ENCODE measurements at places on chromosomes 13 and 19.

DNA sequence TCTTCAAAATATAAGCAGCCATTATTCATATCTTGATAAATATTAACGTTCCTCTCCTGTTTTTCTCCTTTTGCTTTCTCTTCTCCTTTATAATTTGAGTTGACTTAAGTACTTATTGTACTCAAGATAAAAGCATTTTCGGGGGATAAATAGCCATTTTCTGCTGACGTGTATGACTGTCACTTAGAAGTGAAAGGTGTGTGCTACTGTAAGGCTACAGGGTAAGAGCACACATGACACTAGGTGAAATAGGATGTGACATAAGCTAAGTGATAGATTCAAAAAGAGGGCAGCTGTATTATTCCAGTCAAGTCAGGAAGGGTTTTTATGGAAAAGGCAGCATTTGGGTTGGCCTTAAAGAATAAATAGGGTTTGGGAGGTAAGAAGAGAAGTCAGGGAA is 128.5 kb downstream of the GPC6 start:
- DNase-seq: no peak

GRCh38 chr13:100254002-100254401 is 165.1 kb downstream of the PCCA start:
- DNase-seq: no peak

GRCh38 chr13:111252446-111253364 is 67.7 kb upstream of the TEX29 start:
- DNase-seq: no peak

DNA sequence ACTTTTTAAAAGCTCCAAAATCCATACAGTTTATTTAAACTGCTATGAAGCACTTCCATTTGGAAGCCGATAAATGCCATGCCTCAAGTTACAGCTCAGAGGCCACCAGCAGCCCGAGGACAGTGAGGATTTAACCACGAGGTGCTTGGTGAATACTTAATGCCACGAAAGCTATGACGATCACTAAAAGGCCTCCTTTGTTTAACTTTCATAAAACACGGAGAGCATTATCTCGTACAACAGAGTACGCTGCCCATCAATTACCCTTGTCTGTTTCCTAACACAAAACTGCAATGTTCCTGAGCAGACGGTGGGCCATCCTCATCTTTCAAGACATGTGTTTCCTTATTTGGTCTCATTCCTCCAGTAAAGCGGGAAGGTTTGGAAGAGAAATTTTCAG is 58.4 kb downstream of the PEPD start:
- peak; percentile 23 for DNase-seq

- no peak for DNase-seq
Measured at GRCh38 chr19:2616741-2617392, 85.6 kb downstream of the GNG7 start.

DNA sequence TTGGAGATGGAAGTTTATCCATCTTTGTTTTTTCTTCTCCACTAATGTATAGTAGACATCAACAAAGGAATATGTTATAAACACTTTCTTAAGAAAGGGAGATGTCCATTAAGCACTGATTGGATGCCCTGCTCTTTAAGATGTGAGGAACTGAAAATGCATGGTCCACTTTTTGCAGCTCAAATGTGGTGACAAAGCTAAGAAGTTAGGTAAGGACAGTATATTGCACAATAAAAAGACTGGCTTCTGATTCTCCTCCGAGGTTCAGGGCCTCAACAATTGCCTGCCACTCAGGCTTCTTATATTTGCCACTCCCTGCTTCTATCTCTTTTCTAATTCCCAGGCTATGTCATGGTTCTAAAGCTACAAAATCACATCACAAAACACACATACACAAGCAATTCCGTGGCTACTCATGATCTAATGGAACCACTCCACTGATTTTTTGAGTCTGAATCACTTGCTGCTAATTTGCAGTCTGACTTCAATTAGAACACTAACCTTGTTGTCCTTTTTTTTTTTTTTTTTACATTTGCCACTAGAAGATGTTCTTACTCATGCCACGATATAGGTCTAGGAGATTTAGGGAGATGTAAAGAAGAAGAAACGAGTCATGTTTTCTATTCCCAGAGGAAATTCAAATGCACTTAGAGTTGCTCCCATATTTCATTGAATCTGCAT is 29.6 kb upstream of the TNFSF11 start:
- no peak for DNase-seq

DNA sequence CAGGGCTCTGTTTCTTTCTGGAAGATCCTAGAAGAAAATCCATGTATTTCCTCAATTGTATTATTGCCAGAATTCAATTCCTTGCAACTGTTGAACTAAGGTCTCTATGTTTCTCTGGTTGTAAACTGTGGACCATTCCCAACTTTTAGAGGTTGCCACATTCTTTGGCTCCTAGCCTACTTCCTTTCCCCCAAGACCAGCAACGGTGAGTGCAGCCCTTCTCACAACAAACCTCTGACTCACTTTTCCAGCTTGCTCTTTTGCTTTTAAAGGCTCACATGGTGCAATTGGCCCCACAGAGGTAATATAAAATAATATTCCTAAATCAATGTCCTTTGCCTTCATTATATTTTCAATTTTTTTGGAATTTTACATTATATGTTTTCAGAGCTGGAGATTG is 371.3 kb downstream of the SLITRK5 start:
- DNase-seq: peak; percentile 76

- DNase-seq: peak; percentile 73
Measured at GRCh38 chr19:18672606-18673337, 10.7 kb upstream of the CRTC1 start.

- DNase-seq: no peak
Measured at GRCh38 chr13:114320065-114320464, 5.8 kb downstream of the CHAMP1 start.

DNA sequence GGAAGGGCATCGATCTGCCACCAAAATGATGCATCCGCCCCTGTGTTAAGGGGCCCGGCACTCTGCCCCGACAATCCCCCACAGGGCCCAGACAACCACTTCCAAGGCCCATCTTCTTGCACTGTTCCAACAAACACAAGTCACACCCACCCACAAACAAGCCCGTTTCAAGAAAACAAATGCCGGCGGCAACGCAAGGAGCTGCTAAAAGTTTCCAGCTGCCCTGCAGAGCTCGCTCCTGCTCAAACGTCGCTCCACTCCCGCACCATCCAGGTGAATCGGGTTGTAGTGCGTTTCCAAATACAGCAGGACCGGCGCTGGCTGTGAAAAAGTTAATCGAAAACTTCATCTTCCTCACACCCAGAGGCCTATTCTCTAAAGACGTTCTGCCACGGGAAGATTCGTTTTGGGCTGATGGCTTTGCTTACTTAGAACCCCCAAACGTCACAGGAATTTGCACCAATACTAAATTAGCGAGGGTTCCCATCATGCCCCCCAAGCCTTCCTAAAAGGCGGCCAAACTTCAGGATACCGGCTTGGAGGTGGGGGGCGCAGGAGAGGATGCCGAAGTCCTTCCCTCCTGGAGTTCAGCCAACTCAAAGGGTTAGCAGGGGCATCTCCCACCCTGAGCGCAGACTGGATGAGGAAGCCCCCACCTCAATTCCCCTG is 107.4 kb upstream of the DOCK9 start:
- peak; percentile 21 for DNase-seq

DNA sequence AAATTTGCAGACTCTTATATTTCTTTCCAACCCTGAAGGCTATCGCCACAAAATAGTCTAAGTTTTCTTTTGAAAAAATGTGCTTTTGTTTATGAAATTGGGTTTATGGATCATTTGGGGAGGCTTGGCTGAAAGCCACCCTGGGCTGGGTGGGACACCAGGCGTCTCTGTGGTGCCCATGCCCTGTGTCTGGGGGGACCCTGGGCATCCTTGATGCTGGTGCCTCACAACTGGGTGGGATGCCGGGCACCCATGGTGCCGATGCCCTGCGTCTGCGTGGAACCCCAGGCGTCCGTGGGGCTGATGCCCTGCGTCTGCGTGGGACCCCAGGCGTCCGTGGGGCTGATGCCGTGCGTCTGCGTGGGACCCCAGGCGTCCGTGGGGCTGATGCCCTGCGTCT is 105.0 kb downstream of the RAB20 start:
- DNase-seq: no peak

DNA sequence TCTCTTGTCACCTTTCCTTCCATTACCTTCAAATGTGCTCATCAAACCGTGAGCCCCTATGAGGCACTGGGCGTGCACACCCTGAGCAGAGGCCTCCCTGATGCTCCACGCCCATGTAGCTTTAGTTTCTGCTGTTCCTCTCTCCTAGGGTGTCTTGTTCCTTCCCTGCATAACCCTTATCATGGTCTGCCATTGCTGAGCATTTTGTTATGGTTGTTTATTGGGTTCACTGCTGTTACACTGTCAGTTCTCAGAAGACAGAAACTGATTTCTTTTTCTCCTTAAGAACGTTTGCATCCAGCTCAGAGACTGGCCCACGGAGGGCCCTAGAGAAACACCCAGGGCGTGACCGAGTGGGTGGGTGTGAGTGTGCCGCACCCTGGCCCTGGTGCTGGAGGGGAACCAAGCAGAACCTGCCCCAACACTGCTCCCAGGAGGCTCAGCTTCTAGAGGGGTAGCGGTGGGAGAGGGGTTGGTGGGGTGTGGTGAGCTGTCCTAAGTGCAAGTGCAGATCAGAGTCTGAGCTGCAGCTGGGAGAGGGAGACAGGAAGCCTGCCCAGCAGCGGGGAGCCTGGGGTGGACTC is 61.4 kb upstream of the URI1 start:
- no peak for DNase-seq

DNA sequence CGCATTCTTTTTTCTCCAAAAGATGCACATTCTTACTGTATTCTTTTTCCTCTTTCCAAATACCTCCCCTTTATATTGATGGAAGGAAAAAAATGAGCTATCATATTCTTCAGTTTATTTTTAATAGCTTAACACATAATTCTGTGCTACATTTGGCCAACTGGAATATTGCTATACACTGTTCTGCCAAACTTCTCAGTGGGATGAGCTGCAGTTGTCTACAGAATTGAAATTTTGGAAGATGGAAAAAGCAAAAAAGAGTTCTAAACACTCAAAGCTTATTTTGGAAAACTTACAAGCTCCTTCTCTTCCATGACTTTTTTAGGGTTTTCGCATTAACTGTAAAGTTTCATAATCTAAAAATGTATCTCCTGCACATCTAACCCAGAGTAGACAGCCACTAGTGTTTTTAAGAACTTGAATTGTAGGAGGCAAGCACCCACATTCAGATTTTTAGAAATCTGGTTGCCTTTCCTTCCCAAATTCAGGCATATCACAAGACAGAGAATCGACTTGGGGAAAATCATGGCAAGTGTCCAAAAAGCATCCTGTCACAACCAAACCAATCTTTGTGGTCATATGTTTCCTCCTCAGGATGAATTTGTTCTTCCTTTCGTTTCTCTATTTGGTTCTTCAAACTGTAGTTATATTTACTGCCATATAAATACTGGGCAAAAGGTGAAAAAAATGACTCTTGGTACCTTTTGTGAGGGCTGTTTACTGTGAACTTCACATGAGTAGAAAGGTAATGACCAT is 111.4 kb upstream of the FRY start:
- DNase-seq: no peak

DNA sequence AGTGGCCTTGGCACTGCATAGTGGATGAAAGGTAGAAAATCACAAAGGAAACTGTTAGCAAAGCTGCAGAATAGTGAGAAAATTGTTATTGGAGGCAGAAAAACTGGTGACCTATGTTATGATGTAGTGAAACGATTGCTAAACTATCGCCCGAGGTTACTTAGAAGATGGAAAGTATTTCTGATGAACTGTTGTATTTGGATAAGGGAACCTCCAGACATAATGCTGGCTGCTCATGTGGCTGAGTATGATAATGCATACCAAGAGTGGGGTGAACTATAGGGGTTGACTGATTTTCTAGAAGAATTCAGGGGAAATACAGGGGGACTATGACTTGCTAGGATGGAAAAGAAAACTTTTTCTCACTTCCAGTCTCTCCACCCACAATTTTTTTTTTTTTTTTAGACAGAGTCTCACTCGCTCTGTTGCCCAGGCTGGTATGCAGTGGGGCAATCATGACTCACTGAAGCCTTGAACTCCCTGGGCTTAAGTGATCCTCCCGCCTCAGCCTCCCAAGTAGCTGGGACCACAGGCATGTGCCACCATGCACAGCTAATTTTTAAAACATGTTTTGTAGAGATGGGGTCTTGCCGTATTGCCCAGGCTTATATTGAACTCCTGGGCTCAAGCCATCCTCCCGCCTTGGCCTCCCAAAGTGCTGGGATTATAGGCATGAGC is 4.4 kb upstream of the EID2 start:
- DNase-seq: peak; percentile 13

- DNase-seq: no peak
Measured at GRCh38 chr13:108927615-108928014, 298.2 kb downstream of the MYO16 start.

GRCh38 chr13:60467098-60467497 is 70.1 kb downstream of the TDRD3 start:
- no peak for DNase-seq

- peak; percentile 88 for DNase-seq
Measured at GRCh38 chr13:30125422-30126073, 181.8 kb downstream of the KATNAL1 start.

DNA sequence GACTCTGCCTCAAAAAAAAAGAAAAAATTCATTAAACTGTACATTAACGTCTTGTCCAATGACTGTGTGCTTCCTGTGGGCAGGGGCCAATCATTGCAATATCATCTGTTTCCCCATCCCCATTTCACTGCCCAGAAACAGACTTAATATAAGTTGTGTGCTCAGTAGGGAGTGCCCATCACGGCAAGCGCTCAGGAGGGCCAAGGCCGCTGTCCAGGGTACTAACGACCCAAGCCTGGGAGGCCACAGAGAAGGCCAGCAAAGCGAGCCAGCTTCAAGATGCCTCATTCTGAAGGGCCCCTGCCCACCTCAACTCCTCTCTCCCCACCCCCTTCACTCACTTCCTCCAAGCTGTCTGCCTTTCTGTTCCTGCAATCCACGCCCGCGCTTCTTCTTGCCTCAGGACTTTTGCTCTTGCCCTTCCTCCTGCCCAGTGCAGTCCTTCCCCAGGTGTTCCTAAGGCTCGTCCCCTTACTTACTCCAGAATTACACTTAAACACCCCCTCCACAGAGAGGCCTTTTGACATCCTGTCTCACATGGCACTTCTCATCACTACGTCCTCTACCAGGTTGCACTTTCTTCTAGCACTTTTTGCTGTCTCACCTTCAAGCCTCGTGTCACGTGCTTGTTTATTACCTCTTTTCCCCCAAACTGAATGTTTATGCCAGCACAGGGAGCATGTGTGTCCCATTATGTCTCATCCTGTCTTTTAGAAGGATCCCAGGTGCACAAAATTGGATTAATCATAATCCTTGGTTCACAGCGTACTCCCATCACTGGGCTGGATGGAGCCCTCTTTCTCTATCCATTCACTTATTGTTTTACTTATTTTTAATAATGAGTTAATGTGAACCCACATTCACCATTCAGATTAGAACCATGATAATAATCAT is 11.3 kb upstream of the POU2F2 start:
- peak; percentile 72 for DNase-seq

GRCh38 chr13:25179011-25179410 is 6.9 kb upstream of the AMER2 start:
- DNase-seq: no peak

- no peak for DNase-seq
Measured at GRCh38 chr13:91304741-91305140, 42.7 kb upstream of the MIR17HG start.

- peak; percentile 46 for DNase-seq
Measured at GRCh38 chr19:43639519-43640423, at the start of gene CADM4. CADM4 (minus strand) TSS chr19:43639850; CDS start chr19:43639790, 60 bp downstream.

- no peak for DNase-seq
Measured at GRCh38 chr13:76385586-76385985, 500.6 kb downstream of the KCTD12 start.

GRCh38 chr13:31722673-31723072 is 16.7 kb upstream of the RXFP2 start:
- DNase-seq: peak; percentile 8
